ENCODE measurements at places on chromosomes 16 and 17.
A peak's percentile ranks its signal among the peaks of the same experiment; 100 is the strongest.

GRCh38 chr16:3945751-3946603 lies 65.5 kb upstream of the CREBBP start:
- DNase-seq, result no peak

DNA sequence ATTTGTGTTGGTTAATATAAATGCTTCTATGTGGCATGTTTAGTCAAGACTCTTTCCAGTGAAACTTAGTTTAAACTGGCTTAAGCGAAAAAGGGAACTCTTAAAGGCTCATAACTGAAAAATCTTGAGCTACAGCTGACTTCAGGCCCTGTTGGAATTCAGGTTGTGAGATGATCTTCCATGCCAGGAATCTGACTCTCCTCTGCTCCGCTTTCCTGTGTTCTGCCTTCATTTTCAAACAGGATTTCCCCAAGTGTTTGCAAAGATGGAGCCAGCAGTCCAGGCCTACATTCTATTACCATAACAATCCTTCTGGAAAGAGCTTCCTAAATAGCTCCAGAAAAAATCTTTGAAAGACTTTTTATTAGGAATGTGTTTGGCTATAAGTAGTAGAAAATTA lies 134.9 kb downstream of the NLK start:
- no peak for DNase-seq

DNA sequence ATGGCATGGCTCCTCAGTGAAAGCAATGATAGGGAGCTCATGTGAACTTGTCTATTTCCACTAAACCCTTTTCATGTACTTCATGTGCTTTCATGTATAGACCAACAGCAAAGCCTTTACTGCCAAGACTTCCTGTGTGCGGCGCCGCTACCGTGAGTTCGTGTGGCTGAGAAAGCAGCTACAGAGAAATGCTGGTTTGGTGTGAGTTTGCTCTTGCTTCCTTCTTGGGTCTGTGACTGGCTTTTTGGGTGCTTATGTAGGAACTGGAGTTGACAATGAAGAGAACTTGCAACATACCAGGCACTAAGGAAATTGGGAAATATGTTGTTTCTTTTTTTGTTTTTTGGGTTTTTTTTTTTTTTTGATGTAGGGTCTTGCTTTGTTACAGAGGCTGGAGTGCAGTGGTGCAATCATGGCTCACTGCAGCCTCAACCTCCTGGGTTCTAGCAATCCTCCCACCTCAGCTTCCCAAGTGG lies 5.7 kb downstream of the SNX11 start:
- peak; percentile 14 for DNase-seq

- DNase-seq, result peak; percentile 70
Measured at GRCh38 chr17:45584092-45585036, 93.8 kb upstream of the PLEKHM1 start.

DNA sequence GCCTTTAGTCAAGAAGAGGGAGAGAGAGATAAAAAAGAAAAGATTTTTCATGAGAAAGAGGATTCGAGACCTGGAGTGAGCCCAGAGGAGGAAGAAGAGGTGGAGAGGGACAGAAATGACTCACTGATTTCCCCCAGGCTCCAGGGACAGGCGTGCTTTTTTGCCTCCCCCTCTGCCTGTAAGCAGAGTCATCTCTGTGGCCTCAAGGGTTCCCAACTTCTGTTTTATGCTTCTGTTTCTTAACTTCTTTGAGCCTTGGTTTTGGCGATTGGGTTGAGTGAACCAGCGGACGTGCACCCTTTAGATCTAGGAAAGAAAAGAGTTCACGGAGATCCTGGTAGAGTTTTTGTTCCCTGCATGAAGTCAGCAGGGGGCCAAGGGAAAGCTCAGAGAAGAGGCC lies 147.9 kb upstream of the NOL11 start:
- DNase-seq, result no peak

DNA sequence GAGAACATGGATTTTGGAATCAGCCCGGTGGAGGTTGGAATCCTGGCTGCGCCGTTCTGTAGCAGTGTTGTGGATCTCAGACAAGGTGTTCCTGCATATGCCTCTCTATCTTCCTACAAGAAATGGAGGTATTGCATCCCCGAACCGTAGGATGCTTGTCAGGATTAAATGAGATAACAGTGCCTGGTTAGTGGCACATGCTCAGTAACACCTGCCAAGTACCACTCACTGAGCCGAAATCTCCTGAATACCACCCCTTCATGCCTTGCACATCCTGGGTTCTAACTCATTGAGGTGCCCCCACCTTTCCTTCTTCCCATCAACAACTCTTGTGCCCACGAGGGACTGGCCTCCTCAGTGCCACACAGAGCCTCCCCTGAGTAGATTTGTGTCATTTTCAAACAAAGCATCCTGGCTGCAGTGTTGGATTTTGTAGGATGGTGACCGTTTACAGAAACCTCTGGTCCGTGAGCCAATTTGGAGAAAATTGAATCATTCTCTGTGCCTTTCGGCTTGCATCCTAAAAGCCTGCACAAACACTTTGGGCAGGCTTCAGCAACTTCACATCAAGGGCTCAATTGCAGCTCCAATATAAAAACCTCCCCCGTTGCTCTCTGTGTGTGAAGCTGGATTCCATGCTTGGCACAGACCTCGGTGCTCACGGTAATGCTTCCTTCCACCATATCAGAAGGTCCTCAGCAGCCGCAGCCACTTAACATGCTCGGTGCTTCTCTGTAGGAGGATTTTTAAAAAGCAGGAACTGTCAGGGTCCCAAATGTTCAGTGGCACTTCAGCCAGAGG lies 84.2 kb downstream of the WWOX start:
- DNase-seq, result no peak

- no peak for DNase-seq
Measured at GRCh38 chr17:30309591-30309990, 17.8 kb upstream of the BLMH start.

DNA sequence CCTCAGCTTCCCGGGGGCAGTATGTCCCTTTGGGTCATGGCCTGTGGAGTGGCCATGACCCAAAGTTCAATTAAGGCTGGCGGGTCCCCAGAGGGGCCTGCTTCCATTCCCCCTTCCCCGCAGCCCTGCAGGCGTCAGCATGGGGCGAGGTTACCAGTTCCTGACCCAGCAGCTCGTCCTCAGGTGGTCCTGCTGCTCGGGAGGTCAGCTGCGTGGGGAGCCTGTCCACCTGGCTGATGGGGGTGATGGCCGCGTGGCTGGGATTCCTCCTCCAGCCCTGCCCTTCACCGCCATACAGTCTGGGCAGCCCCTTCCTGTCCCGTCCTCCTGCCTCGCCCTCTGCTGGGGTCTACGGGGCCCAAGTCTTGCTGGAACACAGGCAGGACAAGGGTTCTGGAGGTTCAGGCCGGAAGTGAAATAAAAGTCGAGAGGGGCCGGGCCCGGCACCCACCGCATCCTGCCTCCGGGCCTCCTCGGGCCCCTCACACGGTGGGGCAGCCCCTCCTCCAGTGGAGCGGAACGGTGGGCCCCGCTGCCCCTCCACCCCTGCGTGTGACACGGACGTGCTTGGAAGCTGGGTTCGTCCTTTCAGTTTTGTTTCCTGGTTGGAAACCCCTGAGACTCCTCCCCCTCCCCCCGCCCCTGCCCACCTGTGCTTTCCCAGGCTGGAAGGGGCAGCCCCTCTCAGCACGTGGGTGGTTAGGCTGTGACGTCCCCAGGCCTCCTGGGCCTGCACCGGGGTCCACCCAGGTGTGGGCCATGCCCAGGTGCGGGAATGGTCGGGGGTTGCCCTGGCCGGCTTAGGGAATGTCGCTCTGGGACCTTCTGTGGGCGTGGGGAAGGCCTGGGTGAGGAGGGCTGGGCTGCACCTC lies 6.8 kb downstream of the UBALD2 start:
- DNase-seq, result peak; percentile 56

GRCh38 chr17:57662644-57663308 lies 82.3 kb downstream of the CCDC182 start:
- no peak for DNase-seq

- DNase-seq, result peak; percentile 67
Measured at GRCh38 chr17:58329035-58329809, 627 bp upstream of the TSPOAP1 start.

- DNase-seq, result no peak
Measured at GRCh38 chr17:8847891-8848290, 19.6 kb downstream of the PIK3R6 start.

GRCh38 chr17:40026816-40027613 lies 11.8 kb downstream of the CSF3 start:
- peak; percentile 74 for DNase-seq

DNA sequence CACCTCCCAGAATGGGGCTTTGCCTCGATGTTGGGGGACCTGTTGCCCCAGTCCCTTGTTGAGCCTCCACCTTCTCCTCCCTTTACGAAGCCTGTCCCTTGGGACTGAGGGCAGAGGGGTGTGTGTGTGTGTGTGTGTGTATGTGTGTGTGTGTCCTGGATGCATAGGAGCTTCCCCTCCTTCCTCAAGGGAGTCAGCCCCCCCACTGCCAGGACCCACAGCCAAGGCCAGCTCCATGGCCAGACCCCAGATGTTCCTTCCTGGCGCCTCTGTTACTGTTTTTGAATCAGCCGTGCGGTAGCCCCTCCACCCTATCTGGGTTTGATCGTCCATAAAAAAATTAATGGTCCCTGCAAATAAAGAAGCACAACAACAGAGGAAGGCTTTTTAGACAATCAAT lies 17.7 kb upstream of the DOK4 start:
- no peak for DNase-seq

- no peak for DNase-seq
Measured at GRCh38 chr17:40100419-40100668, at the start of gene NR1D1. NR1D1 (minus strand) TSS chr17:40100589; CDS start chr17:40100094, 495 bp downstream.

GRCh38 chr17:40038882-40039513 lies 15.2 kb downstream of the MED24 start:
- no peak for DNase-seq

DNA sequence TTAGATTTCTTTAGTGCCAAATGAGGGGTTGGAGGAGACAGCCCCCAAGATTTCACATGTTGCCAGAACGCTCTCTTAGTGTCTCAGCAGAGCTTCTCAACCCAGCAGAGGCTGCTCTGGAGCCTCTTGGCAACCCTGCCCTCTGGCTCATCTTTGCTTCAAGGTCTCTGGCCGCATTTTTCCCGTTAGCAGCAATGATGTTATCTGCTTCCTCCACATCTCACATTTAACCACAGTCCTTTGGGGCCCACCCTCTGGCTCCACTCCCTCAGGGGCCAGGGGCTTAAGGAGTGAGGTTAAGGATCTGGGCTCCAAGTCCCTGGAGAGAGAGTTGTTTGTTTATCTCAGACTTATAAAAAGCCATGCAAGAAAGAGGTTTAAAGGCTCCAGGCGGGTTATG lies 3.3 kb upstream of the XYLT1 start:
- no peak for DNase-seq

DNA sequence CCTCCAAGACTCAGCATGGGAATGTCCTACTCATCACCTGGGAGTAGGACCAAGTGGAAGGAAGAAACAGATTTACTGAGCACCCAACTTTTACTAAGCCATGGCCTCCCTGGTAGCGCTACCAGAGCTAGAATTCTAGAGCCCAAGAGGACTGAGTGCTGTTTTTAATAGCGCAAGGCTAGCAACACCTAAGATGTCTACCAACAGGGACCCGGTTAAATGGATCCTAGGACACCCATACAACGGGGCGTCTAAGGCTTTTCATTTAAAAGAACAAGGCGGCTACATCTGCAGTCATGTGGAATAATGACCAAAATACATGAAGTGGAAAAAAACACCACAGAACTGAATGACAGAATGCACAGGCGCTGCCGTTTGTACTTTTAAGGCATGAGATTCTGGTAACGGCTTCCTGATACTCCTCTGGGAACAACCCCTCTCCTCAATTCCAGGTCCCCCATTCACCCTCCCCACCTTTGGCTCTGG lies 5.1 kb downstream of the GGA2 start:
- DNase-seq, result no peak
